Ascending aorta (tissue), 2 donors: ENCODE measurements at places on chromosomes 6 and 20. TPM values are rescaled to one million over a fixed set of nuclear protein-coding genes. Genes with fewer than 3 reads are reported as not detected.
A peak's percentile ranks its signal among the peaks of the same experiment; 100 is the strongest.

GRCh38 chr20:40251284-40251932, 437.6 kb downstream of the MAFB start:
- H3K36me3 ChIP-seq = no peaks in the 10 kb centered on the region
- no peak overlapping the region for H3K27ac ChIP-seq
- no peak overlapping the region for H3K4me3 ChIP-seq
- no peak for DNase-seq
- H3K4me1 ChIP-seq = no peaks in the 10 kb centered on the region

DNA sequence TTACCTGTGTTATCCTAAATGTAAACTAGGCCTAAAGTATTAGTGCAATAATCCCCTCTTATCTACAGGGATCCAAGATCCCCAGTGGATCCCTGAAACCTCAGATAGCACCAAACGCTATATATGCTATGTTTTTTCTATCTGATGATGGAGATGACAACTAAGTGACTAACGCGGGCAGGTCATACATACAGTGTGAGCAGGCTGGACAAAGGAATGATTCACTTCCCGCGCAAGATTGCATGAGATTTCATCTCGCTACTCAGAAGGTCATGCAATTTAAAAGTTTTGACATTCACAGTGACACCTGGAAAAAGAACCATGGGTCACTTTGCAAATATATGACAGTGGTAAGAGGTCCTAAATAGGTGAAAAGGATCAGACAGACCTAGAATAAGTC, 875.9 kb downstream of the HACE1 start:
- H3K4me3 ChIP-seq = no peak overlapping the region
- no peaks in the 10 kb centered on the region for H3K4me1 ChIP-seq
- H3K27me3 ChIP-seq = no peaks in the 10 kb centered on the region
- no peaks in the 10 kb centered on the region for H3K36me3 ChIP-seq

DNA sequence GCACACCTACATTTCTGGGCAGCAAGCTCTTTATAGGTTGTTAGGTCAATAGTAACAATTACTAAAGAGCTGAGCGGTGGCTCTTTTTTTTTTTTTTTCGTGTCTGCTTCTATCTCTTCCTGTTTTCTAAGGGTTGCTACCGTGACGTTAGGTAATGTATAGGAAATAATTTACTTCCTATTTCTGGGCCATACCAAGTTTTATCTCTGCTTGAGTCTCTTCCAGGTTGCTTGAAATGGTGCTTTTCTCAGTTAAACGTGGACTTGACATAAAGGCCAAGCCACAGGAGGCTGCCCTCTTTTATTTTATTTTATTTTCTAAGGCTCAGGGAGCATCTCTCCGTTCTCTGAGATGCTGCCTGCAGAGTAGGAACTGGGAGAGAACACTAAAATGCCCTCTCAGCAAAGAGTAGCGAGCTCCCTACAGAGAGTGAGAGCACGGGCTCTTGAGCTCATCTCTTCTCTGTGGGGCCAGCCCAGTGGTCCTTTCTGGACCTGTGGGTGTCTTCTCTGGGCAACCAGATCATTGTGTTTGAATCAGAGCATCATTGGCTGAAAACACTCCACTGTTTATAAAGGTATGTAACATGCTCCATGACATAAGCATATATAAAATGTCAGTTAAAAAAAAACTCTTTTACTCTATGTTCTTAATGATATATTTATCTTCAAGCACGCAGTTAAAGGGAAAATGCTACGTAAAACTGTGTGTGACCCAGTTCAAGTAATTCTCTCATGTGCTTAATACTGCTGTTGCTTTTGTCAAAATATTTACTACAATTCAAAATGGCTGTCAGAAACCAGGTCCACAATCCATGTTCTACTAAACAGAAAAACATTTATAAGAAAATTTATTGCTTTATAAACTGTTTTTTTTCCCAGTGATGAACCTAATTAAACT, at the start of gene ZNF831:
ZNF831 (plus strand) TSS at position 191 of the 900 bp plus-strand sequence. CDS start 27,199 bp downstream, outside the sequence.
- no peaks in the 10 kb centered on the region for H3K4me1 ChIP-seq
- no peaks in the 10 kb centered on the region for H3K27me3 ChIP-seq
- H3K36me3 ChIP-seq = no peaks in the 10 kb centered on the region
- no peak for DNase-seq

DNA sequence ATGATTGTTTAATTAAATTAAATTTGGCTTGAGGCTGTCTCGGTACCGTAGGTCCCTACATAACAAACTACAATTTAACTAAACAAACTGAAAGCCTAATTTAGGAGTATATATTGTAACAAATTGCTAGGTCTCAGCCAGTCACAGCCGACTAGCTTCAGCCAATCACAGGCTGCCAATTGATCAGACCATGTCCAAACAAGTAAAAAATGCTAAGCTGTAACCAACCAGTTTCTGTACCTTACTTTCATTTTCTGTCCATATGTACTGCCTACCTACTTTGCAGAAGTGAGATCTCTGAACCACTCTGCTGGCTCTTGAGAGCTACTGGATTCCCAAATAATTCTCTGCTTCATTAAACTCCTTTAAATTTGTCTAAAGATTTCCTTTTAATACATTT, 648.0 kb upstream of the GJE1 start:
- H3K27ac ChIP-seq = no peak overlapping the region
- no peaks in the 10 kb centered on the region for H3K4me1 ChIP-seq

DNA sequence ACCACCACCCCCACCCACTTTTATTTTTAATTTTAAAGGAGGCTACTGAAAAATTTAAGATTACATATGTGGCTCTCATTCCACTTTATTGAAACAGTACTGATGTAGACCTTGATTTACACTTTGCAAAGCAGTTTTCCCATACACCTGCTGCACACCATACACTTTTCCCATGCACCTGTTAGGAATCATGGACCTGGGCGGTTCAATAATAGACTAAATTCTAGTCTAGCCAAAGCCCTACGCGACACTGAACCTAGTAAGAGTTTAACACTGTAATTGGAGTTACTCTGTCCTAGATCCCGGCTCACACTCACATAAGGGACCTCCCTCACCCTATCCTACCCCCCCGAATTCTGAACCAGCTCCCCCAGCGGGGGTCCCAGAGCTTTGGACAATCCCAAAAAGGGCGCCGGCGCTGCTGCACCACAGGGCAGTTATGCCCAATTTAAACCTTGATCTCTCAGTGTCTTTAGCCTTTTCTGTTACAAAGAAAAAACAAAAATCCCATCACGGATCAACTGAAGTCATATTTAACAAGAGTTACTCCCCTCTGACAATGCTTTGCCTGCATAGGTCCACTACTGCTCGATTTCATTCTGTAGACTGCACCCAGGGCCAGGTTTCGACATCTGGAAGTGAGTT, 2.4 kb upstream of the GCLC start:
- H3K36me3 ChIP-seq = no peaks in the 10 kb centered on the region
- DNase-seq = no peak
- H3K27ac ChIP-seq = peak overlapping the region; percentile 77
- no peaks in the 10 kb centered on the region for H3K4me1 ChIP-seq
- H3K27me3 ChIP-seq = no peaks in the 10 kb centered on the region

- DNase-seq = no peak
- H3K27ac ChIP-seq = no peak overlapping the region
- no peaks in the 10 kb centered on the region for H3K27me3 ChIP-seq
- no peaks in the 10 kb centered on the region for H3K36me3 ChIP-seq
These were observed 108.7 kb upstream of the FERMT1 start for GRCh38 chr20:6231556-6231955.

DNA sequence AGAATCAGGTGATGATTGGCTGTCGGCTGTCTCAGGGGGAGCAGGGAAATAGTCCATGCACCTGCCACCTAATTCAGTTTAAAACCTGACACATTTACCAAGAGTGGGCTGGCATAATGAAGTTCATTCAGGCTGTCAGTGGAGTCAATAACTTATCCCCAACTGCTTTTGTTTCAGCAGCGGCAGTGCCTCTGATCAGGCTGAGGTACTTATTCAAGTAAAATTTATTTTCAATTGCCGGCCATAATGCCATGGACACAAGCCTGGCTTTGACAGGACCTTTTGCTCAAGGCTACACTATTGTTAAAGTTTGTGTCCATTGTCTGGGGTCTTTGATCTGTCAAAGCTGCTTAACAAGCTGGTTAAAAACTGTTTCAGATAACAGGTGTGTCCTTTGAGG, 20.6 kb downstream of the OLIG3 start:
- no peak overlapping the region for H3K4me3 ChIP-seq
- DNase-seq = no peak
- H3K27ac ChIP-seq = no peak overlapping the region
- no peaks in the 10 kb centered on the region for H3K4me1 ChIP-seq
- H3K27me3 ChIP-seq = no peaks in the 10 kb centered on the region

DNA sequence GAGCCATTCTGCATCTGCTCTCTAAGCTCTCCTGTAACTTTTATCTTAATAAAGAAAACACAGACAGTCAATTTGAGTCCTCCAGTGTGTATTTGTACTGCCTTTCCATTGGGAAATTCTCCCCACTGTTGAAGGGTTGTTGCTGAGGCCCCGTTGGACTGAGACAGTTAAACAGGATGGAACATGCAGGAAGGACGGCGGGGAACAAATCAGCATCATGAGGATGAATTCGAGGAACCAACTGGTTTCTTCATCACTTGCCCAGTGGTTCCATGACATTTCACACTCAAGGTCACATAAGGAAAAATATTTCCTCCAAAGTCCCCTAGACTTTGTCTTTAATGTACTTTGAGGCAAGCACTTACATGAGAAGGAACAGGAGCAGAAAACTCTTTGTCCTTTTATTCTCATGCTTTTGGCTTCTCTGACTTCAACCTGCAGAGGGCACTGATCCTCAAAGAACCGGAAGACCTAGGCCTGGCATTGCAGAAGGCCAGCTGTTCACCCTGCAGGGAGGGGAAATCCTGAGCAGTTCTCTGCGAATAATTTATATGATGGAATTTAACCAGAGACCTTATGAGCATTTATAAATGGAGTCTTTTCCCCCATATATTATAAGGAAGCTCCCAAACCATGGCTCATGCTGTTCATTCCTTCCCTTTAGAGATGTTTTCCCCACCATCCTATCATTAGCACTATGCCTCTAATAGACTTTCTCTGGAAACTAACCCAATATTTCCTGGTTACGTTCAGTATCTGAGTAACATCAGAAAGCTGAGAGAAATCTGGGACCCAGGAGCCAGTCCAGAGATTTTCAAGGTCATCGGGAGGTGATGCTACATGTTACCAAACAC, 55.2 kb upstream of the ADGRF1 start:
- no peak overlapping the region for H3K27ac ChIP-seq
- DNase-seq = no peak
- H3K36me3 ChIP-seq = no peaks in the 10 kb centered on the region

DNA sequence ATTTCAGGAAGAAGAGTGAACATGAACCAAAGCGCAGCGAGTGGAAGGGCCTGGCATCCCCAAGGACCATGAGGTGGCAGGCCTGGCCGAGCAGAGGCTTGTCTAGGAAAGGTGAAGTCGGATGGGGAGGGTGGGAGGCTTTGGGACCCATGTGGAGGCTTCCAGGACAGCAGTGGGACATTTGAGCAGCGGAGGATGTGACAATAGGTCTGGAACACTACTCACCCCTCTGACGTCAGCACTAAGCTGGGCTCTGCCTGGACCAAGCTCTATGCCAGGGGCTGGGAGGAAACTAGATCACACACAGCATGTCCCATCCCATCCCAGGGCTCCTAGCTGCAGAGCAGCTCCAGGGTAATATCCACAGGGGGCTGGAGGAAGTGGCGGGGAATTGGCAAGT, 175.3 kb upstream of the RIN2 start:
- no peak overlapping the region for H3K4me3 ChIP-seq
- H3K4me1 ChIP-seq = no peaks in the 10 kb centered on the region
- H3K27ac ChIP-seq = no peak overlapping the region
- peak; percentile 39 for DNase-seq
- no peaks in the 10 kb centered on the region for H3K27me3 ChIP-seq
- H3K36me3 ChIP-seq = no peaks in the 10 kb centered on the region

DNA sequence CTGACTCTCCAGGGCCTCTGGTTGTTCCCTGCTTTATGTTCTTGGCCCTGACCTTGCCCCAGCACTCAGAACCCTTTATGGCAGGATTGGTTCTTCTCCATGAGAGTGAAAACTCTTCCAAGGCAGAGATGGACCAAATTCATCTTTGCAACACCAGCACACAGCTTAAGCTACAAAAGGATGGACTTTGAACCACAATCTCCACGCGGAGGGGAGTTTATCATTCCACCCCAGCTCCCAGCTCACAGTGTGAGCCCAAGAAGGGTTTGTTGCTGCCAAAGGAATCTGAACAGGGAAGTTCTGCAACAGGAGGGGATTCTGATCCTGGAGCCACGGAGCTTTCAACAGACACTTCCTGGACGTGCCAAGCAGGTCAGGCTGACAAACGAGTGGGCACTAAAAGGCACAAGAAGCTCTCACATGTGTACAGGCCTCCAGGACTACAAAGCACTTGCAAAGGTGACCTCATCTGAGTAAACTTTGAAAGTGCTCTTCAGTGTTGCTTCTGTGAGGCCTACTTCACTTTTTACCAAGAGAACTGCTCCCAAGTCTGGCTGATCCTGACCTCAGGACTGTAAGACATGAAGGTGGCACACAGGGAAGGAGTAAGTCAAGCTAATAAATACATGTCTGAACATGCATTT, 8.9 kb downstream of the FITM2 start:
- no peaks in the 10 kb centered on the region for H3K36me3 ChIP-seq
- no peaks in the 10 kb centered on the region for H3K4me1 ChIP-seq
- H3K4me3 ChIP-seq = no peak overlapping the region
- no peak for DNase-seq

GRCh38 chr20:47660602-47660905, 124.7 kb downstream of the SULF2 start:
- no peaks in the 10 kb centered on the region for H3K27me3 ChIP-seq
- no peak for DNase-seq
- H3K27ac ChIP-seq = no peak overlapping the region
- no peak overlapping the region for H3K4me3 ChIP-seq

DNA sequence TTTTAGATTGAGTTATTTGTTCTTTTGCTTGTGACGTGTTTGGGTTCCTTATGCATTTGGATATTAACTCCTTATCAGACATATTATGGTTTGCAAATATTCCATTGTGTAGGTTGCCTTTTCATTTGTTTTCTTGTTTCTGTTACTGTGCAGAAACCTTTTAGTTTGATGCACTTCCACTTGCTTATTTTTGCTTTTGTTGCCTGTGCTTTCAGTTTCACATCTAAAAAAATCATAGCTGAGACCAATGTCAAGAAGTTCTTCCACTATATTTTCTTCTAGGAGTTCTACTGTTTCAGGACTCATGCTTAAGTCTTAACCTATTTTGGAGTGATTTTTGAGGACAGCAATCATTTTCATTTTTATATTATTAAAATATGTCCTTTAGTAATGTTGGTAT, 113.5 kb downstream of the EPM2A start:
- no peaks in the 10 kb centered on the region for H3K27me3 ChIP-seq
- no peak for DNase-seq
- no peak overlapping the region for H3K4me3 ChIP-seq
- no peaks in the 10 kb centered on the region for H3K4me1 ChIP-seq

- peak overlapping the region; percentile 67 for H3K4me3 ChIP-seq
- peaks cover 4% of the 10 kb centered on the region for H3K4me1 ChIP-seq
- no peak for DNase-seq
- H3K27me3 ChIP-seq = no peaks in the 10 kb centered on the region
- peaks cover 17% of the 10 kb centered on the region for H3K36me3 ChIP-seq
These were observed 656 bp downstream of the RTEL1 start for GRCh38 chr20:63658749-63659187.

The CCN6 gene
- not detected for total RNA-seq

The PDYN gene
- not detected for total RNA-seq

The ALDH5A1 gene
- total RNA-seq = 0.21 TPM

The RCAN2 gene
- total RNA-seq = 83.4 TPM

The PLN gene
- 129 TPM for total RNA-seq

The RTEL1 gene
- total RNA-seq = 80.6 TPM

The AHCY gene
- total RNA-seq = 93.8 TPM
